CD4-positive, alpha-beta T cell treated with Interleukin-12 subunit alpha and Interleukin-12 subunit beta, for 1 hour (primary cell): ENCODE measurements at places on chromosomes 11 and 22.
A peak's percentile ranks its signal among the peaks of the same experiment; 100 is the strongest.

- peak; percentile 57 for DNase-seq
These were observed 4.1 kb upstream of the MAPK11 start for GRCh38 chr22:50274311-50274710.

- DNase-seq, result no peak
These were observed 826 bp upstream of the PTPRJ start for GRCh38 chr11:47979378-47980087.

DNA sequence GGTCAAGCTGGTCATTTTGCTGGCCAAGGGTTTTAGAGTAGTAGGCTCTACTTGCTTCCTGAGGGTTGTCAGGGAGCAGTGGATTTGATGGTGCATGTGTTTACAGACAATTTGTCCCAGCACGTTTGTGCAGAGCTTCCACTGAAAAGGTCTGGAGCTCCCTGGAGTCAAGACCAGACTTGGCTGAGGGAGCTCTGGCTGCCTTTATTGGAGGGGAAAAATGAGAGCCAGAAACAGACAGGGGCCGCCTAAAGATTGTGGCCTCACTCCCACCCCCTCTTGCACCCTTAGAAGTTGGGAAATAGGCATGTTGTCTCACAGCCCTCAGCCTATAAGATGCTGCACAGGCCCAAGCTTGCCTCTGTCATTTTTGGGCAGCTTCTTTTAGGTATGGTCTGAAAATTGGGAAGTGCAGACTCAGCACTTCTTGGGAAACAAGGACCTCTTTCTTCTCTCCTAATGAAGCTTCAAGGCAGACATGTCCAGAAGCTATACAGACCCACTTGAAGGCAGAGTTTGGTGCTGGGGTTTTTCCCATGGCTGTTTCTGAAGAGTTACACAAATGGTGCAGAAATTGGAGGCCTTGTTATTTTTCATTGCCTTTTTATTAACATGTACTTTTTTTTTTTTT lies 55.1 kb downstream of the AMOTL1 start:
- no peak for DNase-seq

GRCh38 chr22:43855431-43855830 lies 6.9 kb downstream of the SULT4A1 start:
- no peak for DNase-seq

- DNase-seq, result no peak
These were observed 78.3 kb upstream of the KCNQ1OT1 start for GRCh38 chr11:2777871-2778629.

DNA sequence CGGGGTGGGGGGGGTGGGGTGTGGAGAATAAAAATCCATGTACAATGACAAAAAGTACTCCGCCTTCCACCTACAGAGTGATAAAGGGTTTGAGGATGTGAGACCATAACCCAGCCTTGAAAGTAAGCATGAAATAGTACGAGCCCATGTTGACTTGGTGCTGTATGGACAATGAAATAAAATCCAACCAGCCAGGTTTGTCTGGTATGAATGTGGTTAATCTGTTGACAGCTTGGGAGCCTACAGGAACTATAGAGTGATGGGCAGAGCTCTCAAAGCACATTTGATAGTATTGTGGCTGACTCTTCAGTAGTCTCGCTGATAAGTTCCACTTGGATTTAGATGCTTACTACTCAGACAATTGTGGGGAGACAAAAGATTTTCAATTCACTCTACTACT lies 48.8 kb upstream of the CD44 start:
- DNase-seq, result no peak

DNA sequence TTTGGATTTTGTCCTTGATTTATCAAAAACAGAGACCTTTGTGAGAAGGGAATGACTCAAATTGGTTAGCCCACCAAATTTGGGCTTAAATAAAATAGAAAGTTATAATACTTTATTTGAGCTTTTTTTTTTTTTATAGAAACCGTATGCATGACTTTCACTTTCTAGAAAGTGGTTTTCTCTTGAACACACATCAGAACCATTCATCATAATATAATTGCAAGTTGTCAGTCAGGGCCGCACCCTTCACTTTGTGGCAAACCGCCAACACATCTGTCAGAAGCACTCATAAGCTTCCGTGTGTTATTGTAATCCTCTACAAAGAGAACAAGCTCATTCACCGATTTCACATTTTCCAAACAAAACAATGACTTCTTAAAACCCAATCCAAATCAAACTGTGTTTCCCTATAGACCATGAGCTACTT lies 76.1 kb downstream of the SOX6 start:
- no peak for DNase-seq

DNA sequence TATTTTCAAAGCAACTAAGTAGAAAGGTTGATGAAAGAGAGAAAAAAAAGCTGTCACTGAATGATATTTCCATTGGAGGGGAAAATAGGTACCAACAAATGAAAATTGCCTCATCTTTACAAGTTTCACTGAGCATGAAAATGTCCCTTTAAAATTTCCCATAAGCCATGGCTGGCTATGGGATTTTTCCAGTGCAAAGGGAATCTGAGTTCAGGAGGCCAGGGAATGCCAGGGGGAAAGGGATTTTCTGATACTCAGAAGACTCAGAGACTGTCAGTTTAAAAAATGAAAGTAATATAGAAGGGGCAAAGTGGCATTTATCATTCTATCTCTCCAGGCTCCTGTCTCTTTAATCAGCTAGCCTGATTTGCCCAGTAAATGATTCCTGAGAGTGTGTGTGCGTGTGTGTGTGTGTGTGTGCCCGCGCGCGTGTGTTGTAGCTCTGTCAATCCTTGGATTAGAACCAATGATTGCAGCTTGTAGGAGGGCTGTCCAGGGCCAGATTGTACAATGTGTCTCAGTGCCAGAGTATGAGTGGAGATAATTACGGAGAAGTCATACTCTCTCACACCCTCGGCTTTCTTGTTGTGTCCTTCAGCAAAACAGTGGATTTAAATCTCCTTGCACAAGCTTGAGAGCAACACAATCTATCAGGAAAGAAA lies at the start of gene NTM:
TSS of gene NTM (plus strand) at position 526 of the 662 bp plus-strand sequence.
- no peak for DNase-seq

DNA sequence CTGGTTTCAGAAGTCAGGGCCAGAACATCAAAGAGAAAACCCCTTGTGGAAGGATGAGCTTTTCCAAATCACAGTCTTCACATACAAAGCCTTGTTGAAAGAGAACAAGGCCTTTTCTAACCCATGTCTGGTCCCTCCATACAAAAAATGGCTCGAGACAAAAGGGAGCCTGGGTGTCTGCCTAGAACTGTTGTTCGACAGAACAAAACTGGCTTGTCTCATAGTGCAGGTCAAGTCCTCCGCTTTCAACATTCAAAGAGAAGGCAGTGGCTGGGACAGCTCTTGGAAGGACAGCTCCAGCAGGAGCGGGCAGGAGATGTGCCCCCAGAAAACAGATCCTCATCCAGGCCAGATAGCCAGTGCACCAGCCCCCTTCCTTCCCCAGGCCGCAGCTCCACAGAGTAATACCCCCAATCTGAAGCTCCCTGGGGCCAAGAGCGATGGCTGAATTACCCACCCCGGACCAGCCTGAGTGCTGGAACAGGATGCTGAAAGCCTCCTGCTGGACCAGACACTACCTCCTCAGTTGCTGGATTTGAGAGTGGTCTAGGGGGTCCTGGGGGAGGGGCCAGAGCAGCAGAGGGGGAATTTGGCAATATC lies 27.6 kb downstream of the USH1C start:
- DNase-seq, result no peak

- no peak for DNase-seq
These were observed 25.5 kb upstream of the TXNRD2 start for GRCh38 chr22:19966908-19967750.

GRCh38 chr11:76835036-76835435 lies 25.7 kb upstream of the ACER3 start:
- DNase-seq, result no peak

DNA sequence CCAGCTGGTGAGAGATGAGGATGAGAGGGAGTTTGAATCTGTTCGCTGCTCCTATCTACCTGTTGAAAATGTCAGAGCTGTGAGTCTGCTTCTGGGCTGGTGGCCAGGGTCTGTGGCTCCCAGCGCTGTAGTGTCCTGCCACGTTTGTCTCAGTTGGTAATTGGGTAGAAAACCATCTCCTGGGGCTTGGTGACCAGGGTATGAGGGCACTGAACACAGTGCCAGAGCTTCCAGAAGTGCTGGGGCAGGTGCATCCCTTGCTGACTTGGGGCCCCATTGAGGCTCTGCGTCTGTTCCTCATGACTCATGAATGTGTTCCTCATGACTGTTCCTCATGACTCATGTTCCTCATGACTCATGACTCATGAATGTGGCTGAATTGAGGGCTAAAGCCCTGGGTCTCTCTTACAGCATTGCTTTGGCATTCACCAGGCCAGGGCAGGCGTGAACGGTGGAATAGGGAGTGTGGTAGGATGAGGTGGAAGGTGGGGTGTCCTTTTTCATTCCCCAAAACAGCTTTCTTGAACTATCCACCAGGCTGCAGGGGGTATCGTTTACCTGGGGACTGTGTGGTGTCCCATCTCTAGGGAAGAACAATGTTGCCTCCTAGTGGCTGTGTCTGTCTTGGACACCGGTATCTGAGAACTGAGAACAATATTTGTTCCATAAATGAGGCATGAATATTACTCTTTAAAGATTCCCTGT lies 139.5 kb downstream of the COMMD9 start:
- DNase-seq, result peak; percentile 1

DNA sequence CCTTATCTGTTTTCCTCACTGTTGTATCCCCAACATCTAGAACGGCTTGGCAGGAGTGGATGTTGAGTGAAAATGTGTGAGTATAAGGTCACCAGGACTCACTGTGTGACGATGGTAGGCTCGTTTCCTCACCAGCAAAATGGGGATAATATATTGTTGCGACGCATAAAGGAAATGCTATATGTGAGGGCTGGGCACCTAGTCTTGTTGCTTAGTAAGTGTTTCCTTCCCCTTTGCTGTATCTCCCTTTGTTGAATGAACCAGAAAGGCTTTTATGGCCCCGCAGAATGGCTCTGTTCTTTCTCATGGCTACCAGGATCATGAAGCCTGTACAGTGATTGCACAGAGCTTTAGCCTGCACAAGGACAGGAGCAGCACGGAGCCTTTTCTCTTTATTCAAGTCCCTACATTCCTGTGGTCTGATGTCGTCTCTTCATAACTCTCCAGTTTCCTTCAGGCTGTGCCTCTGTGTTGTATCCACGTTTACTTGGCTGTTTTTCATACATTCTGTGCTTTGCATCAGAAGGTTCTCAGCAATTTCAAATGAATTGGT lies 5.4 kb downstream of the TNRC6B start:
- peak; percentile 18 for DNase-seq
